ENCODE measurements at places on chromosomes 1 and 21.

DNA sequence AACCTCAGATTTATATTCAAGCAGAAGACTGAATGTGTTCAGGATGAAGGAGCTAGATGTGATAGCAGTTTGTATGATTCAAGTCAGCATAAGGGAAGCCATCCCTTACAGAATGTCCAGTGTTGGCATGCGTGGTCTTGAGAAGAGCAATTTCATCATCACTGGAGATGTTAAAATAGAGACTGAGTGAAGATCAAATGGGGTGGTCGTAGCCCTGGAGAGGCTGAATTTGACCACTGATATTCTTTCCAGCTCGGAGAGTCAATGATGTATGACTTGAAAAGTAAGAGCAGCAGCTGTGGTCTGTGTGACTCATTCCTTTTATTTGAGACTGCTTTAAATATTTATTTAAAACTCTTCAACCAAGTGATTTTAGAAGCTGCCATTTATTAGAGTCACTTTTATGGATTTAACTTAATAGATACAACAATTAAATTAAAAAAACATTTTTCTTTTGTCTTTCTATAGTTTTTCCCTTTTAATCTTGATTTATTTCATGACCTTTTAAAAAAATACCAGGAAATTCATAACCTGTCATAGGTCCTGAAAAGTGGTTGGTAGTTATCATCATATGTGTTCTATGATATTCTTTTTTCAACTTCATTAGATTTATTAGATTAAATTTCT lies 15.5 kb downstream of the FMN2 start:
- DNase-seq, result no peak

DNA sequence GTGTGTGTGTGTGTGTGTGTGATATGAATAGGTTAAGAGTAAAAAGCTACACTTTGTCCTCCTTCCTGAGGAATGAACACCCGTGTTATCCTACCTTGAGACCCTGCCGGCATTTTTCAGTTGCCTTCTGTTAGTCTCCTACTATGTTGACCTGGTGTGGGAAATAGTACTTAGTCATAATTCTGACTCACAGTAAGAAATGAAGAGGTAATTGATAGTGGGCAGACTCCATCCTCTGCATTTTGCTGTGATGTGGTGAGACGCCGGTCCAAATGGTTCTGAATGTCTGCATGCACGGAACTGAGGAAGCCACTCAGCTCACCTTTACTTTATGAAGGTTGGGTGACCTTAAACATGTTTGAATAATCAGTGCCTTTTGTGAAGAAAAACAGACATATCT lies 12.6 kb downstream of the CD101 start:
- no peak for DNase-seq

DNA sequence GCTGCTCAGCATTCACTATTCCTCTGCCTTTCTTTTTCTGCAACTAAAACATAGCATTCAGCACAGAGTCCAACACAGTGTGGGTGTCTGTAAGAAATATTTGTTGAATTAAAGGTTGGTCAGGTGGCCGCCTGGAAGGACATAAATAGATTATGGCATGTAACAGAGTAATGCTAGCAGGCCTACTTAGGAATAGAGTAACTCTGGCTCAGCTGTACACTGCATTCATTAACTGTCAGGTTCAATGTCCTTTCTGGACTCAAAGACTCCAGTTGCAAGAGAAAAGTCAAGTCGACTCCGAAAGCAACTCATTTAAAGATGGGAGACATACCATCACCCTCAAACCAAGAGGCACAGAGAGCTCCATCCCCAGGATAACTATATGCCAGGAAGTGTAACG lies 116.0 kb downstream of the LMX1A start:
- DNase-seq, result no peak

DNA sequence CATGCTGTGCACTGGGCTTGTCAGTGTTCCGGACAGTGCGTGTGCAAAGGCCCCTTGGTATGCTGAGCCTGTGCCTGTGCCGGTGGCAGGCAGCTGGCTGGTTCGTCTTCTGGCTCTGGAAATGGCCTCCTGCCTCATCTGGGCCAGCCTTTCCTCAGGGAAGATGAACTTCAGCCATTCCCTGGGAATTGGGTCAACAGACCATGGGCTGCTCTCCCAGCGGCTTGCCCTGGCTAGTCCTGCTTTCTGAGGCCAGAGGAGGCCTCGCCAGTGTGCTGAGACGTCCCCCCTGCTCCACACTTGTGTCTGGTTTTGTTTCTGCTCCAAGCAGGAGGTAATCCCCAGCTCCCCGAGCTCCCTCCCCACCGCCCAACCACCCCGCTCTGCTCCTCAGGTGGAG lies 32.6 kb upstream of the RD3 start:
- no peak for DNase-seq

DNA sequence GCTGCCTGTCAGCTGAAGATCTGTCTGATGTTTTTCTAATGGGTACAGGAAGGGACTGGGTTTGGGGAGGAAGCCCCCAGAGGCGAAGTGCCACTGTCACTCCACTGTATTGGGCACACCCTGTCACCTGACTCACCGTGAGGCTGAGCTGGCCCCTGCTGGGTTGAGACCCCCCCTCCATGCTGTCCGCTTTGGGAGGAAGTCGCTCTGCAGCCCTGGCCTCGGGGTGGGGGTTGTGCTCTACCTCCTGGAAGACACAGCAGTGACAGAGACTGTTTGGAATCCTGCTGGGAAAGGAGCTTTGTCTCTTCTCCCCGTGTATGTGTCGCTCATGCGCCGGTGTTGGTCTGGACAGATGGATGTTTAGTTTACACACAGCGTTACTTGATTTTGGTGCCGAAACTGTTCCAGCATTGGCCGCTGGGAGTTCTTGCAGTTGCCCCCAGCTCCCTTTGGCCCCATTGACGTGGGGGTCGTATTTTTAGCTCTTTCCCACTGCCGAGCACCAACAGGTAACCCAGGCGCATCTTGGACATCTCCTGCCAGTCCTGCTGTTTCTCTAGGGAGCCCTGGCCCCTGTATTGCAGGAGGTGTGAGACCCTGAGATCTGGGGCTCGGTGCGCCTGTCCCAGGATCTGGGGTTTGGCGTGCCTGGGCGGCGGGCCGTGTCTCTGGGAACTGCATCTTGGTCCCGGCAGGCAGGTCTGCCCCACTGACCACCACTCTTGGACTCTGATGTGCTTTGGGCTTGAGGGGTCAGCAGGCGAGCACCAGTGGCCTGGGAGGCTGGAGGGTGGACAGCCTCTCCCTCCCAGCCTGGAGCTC lies 30.3 kb downstream of the SLX9 start:
- no peak for DNase-seq

- DNase-seq, result no peak
Observed at GRCh38 chr1:240363315-240363714, 248.6 kb downstream of the GREM2 start.

GRCh38 chr1:10538646-10539355 lies 64.1 kb downstream of the PEX14 start:
- no peak for DNase-seq

- no peak for DNase-seq
Observed at GRCh38 chr1:7444363-7444762, 326.7 kb upstream of the VAMP3 start.

DNA sequence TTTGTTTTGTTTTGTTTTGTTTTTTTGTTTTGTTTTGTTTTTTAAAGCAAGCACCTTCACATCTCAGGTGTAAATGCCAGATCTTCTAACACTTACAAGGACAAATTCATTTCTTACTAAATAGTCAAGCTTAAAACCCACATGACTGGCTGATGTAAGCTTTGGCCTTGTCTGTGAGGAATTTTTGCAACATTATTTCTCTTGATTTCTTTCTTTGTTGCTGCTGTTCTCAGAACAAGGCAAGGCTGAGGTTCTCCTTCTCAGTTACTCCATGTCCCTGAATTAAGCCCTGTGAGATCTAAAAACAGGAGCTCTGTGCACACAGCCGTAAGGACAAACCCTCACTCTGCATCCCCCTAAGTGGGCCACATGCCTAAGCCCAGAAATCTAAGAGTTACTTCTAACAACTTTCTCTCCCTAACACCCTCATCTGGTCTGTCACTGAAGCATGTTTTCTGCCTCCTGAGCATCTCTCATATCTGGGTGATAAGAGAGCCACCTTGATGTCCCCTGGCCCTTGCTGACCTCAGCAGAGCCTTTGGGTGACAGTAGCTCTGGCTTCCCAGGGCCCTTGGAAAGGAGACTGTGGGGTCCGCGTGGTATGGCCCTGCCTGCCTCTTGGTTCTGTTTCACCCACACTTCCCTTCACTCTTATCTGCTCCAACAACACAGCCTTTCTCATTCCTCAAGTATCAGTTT lies 81.2 kb upstream of the HOOK1 start:
- no peak for DNase-seq

DNA sequence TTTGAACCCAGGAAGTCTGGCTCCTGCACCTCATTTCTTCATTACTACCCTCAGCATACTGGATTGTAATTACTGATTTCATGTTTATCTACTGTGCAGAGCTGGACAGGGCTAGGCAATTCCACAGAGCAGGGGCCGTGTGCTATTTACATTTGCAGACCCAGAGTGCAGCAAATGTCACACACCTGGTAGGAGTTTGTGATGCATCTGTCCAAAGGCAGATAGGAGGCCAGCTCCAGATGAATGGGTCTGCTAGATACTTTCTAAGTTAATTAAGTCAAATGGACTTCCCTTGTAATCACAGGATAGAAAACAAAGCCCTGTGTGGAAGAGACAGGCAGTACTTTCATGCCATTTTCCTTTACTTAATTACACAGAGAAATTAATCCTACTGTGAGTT lies 46.2 kb downstream of the PGBD5 start:
- no peak for DNase-seq

GRCh38 chr1:110002695-110003094 lies 18.1 kb downstream of the AHCYL1 start:
- no peak for DNase-seq

GRCh38 chr1:200982071-200982945 lies 41.2 kb downstream of the KIF21B start:
- DNase-seq, result no peak

DNA sequence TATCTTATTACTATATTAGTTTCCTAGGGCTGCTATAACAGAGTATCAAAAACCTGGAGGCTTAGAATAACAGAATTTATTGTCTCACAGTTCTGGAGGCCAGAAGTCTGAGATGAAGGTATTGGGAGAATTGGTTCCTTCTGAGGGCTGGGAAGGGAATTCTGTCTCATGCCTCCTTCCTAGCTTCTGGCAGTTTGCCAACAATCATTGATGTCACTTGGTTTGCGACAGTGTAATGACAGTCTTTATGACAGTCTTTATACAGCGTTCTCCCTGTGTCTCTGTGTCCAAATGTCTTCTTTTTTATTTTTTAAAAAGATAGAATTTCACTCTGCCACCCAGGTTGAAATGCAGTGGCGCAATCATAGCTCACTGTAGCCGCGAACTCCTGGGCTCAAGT lies 15.8 kb upstream of the CENPF start:
- no peak for DNase-seq

GRCh38 chr1:6171548-6172124 lies 8.5 kb downstream of the CHD5 start:
- no peak for DNase-seq

- no peak for DNase-seq
Observed at GRCh38 chr1:24236789-24237371, 49.8 kb upstream of the IFNLR1 start.

GRCh38 chr1:39632682-39633417 lies 6.6 kb downstream of the HEYL start:
- DNase-seq, result no peak

- no peak for DNase-seq
Observed at GRCh38 chr1:65827346-65827745, 34.7 kb downstream of the PDE4B start.

DNA sequence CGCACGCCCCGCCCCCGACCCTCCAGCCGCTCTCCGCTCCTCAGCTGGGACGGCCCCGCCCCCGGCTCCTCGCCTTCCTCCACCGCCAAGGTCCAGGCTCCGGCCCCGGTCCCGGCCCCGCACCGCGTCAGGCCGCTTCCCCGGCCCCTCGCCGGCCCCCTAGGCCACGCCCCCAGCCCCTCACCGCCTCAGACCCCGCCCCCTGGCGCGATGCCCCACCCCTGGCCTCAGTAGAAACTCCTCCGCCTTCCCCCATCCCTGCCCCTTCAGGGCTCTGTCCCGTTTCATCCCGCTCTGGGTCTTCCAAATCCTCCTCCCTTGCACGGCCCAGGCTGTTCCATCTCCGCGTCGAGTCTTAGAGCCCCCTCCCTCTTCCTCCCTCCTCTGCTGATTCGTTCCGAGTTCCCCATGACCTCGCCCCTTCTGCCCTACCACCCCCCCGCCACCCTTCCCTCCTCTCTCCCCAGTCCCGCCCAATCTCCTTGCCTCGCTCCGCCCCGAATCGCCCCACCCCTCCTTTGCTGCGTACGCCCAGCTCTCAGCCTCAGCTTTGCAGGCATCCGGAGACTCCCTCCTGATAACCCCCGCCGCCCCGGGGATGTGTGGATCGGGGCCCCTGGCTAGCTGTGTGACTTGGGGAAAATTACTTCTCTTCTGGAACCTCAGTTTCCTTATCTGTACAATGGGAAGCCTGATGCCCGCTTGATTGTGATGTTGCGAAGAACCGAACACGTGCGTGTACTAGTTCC lies 448 bp upstream of the ASAP3 start:
- peak; percentile 83 for DNase-seq

GRCh38 chr1:107943694-107944093 lies 21.3 kb downstream of the VAV3 start:
- DNase-seq, result no peak

DNA sequence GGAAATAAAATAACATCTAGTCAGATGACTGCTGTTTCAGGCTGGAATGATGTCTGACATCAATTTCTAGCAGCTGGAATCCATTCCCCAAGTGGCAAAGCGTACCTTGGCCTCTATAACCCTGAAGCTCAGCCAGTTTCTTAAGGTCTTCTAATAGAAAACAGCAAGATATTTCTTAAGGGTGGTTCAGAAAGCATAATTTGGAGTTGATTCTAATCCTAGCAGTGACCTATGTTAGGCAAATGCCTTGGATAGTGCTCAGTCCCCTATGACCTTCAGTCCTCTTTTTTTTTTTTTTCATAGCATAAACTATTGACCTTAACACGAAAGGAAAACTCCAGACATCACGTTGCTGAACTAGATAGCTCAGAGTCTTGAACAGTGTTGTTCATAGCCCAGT lies 56.5 kb downstream of the LAMC2 start:
- no peak for DNase-seq

DNA sequence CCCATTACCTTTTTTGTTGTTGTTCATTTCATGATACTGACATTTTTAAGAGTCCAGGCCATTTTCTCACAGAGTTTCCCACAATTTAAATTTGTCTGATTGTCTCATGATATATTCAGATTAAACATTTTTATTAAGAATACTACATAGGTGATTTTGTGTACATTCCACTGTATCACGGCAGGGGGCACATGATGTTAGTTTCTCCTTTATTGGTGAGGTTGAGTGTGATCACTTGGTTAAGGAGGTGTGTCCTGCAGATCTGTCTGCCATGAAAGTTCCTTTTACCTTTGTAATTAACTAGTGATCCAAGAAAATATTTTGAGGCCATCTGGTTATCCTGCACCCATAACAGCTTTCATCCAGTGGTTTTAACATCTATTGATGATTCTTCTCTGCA lies 11.8 kb downstream of the RTCA start:
- no peak for DNase-seq

GRCh38 chr21:28742527-28742926 lies 250.2 kb downstream of the LTN1 start:
- DNase-seq, result no peak

- no peak for DNase-seq
Observed at GRCh38 chr21:25558123-25558522, 49.2 kb downstream of the MRPL39 start.

All from activated CD8-positive, alpha-beta memory T cell treated with anti-CD3 and anti-CD28 coated beads for 1 hour (primary cell).